ENCODE measurements at places on chromosomes 2 and 18.
A peak's percentile ranks its signal among the peaks of the same experiment; 100 is the strongest.

GRCh38 chr2:178915423-178916173 lies 108.4 kb upstream of the TTN start:
- peak; percentile 21 for DNase-seq

- peak; percentile 93 for DNase-seq
These were observed 13.5 kb upstream of the LBH start for GRCh38 chr2:30217644-30218337.

DNA sequence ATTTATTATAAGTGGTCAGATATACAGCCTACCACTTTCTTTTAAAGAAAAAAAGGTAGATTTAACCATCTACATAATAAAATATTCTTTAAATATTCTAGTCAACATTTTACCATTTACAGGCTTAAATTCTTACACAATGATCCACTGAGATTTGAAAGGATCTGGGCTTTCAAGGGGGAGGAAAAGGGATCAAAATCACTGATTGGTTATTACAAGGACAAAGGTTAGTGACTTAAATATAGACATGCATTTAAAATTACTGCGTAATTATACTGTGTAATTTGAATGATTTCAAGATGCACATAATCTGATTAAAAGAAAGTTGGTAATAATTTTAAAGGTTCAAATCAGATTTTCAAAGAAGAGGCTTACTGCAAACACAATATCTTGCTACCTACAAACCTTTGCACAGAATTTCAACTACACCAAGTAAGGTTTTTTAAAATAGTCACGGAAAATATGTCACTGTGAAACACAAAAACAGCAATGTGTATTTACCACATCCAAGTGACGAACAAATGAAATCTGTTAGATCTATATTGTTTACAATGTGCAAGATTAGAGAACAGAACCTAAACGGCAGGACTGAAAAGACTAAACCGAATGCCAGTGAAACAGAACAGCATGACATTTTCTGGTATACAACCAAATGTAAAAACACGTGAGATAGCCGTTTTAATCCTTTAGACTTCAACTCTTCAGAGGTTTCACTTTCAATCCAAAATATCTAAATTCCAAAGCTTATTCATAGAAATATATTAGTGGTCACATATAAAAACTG lies 40.8 kb downstream of the RTN4 start:
- DNase-seq: no peak

DNA sequence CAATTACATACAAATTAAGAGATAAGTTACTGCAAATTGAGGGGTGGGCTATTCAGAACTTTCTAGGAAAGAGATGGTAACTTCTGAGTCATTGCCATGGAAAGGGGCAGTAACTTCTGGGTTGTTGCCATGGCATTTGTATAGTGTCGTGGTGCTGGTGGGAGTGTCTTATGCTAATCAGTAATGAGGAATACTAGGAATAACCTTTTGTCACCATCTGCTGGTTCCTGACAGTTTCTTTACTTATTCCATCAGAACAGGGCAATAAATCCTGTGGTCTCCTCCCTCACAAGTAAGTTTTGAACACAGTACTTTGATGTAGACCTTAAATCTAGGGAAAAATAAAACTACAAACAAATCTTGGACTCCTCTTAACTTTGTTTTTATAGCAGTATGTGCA lies 435.4 kb downstream of the BCL11A start:
- DNase-seq: no peak

GRCh38 chr2:191815010-191815409 lies 31.9 kb downstream of the CAVIN2 start:
- no peak for DNase-seq

DNA sequence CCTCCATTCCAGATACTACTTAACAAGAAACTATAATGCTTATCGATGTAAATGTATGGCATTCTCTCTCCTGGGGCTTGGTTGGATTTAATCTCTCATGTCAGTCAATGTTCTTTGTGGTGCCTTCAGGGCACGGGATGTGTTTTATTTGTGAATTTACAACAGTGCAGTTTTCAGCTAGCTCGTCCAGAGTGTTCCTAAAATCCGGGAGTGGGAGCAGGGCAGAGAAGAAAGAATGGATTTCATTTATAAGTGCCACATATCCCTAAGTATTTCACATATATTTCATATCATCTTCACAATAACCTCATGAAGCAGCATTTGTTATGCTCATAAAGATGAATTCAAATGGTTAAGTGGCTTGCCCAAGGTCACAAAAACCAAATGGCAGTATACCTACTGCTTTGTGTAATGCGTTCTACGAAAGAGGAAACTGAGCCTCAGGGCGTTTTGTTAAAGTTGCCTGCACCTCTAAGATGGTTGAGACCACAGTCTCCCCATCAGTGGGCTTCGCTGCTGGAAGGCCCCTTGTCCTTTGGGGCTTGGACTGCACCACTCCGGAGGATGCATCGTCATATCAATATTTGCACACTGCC lies 134.7 kb upstream of the MGAT5 start:
- no peak for DNase-seq

- no peak for DNase-seq
These were observed 680.2 kb upstream of the CHAC2 start for GRCh38 chr2:53087262-53087873.

DNA sequence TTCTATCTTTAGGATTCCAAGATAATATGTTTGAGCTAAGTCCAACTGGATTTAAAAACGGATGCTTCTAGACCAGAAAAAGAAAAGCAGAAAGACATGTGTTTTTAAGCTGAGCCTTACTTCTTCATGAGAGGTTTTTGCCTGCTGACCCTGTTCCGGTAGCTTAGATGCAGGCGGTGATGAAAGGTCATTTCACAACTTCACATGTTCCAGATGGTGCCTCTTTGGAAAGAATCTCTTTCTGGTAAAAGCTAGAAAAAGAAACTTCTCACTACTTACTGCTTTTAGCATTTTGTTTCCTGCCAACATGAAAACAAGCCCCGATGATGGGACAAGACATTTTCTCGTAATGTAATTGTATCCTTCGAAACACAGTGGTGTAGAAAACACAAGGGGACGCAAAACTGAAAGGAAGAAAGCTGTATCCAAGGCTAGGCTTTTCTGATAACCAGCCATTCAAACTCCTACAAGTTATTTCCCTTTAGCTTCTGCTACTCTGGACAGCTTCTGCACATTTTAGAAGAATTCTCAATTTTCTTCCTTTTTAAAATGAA lies 407.3 kb upstream of the LYPD1 start:
- DNase-seq: no peak

- no peak for DNase-seq
These were observed 680 bp downstream of the ASNSD1 start for GRCh38 chr2:189661957-189662321.

DNA sequence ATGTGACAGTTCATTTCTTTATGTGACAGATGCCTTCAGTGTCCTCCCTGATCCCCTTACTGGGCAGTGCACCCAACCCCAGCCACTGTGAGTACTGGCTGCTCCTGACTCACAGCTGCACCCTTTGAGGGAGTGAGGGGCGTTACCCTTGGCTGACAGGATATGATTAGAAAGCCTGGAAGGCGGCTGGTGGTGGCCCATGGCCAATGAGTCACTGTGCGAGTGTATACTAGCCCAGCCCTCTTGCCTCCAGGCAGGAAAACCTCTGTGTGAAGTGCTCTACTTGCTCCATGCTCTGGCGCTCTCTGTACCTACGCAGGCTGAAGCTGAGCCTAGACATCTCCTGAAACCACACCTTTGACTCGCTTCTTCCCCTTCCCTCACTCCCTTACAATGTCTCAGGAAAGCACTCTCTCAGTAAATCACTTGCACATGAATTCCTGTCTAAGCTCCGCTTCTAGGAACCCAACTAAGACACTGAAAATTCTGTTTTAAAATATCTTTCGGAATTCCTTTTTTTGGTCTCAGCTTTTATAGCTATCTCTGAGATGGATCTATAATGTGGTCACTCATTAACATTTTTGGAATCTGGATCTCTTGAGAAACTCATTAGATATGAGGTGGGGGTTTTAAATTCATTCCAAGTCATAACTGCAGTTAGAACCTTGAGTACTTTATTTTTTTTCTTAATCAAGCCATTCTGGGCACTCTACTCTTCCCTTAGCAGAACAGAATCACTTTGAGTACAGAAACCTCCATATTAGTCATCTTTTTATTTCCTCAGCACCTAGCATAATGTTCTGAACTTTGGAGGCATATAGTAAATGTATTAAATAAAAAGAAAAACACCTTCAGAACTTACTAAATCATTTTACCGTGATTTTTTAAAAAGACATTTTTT lies 25.3 kb upstream of the STAM2 start:
- no peak for DNase-seq

GRCh38 chr2:191738667-191739066 lies 60.7 kb downstream of the NABP1 start:
- DNase-seq: peak; percentile 46

- no peak for DNase-seq
These were observed 42.7 kb downstream of the MPHOSPH10 start for GRCh38 chr2:71173096-71173495.

GRCh38 chr18:74204526-74205152 lies 56.3 kb downstream of the TIMM21 start:
- no peak for DNase-seq

- DNase-seq: no peak
These were observed 254.8 kb downstream of the RNF152 start for GRCh38 chr18:61637905-61638595.

- no peak for DNase-seq
These were observed 794.8 kb downstream of the SATB2 start for GRCh38 chr2:198662905-198663304.

All from DMS79 treated with DMSO at 0.1 percent for 48 hours (cell line).